ENCODE measurements at places on chromosomes 12 and 14.

DNA sequence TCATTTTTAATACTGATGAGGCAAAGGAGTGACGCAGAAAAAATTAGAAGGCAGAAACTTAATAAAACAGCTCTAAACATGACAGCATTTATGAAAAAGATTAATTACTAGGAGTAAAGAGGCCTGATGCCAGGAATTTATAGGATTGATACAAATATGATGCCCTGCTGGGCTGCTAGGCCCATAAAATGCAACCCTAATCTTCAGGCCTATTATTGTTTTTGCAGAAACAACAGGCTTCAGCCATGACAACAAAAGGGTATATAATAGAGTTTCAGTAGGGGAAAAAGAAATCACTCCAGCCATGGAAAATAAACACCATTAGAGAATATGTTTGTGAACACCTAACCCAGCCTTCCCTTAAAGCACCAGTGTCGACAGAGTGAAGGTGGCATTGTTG, 50.6 kb downstream of the OTX2 start:
- no peak for DNase-seq

GRCh38 chr12:118704527-118705241, 276.7 kb upstream of the SRRM4 start:
- DNase-seq = no peak

DNA sequence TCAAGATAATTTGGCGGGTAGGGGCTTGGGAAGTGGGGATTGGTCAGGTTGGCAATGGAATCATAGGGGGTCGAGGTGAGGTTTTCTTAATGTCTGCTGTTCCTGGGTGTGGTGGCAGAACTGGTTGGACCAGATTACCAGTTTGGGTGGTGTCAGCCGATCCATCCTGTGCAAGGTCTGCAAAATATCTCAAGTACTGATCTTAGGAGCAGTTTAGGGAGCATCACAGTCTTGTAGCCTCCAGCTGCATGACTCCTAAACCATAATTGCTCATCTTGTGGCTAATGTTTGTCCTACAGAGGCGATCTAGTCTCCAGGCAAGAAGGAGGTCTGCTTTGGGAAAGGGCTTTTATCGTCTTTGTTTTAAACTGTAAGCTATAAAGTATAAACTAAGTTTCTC, 868.4 kb downstream of the DIO2 start:
- no peak for DNase-seq

- no peak for DNase-seq
Observed at GRCh38 chr12:6849976-6850560, 1.0 kb downstream of the CDCA3 start.

GRCh38 chr12:27657296-27657695, 39.0 kb upstream of the REP15 start:
- DNase-seq = no peak

GRCh38 chr12:63964301-63964700, 119.8 kb downstream of the SRGAP1 start:
- no peak for DNase-seq

GRCh38 chr12:115386946-115387345, 703.0 kb upstream of the TBX3 start:
- DNase-seq = no peak

GRCh38 chr12:112617153-112617505, 174.4 kb upstream of the RPH3A start:
- no peak for DNase-seq

GRCh38 chr12:116528065-116528464, 31.1 kb upstream of the MAP1LC3B2 start:
- DNase-seq = no peak

- no peak for DNase-seq
Observed at GRCh38 chr12:91178781-91179180, 3.8 kb downstream of the DCN start.

- DNase-seq = no peak
Observed at GRCh38 chr14:100610511-100611217, 23.4 kb upstream of the BEGAIN start.

- no peak for DNase-seq
Observed at GRCh38 chr12:53227836-53228235, 4.2 kb downstream of the RARG start.

Measured in stimulated activated CD4-positive, alpha-beta T cell treated with anti-CD3 and anti-CD28 coated beads, Interleukin-4, amount 100 ng/mL, for 24 hours (primary cell).